ENCODE measurements at places on chromosomes 5 and 9. TPM values are rescaled to one million over a fixed set of nuclear protein-coding genes. Genes with fewer than 3 reads are reported as not detected.
A peak's percentile ranks its signal among the peaks of the same experiment; 100 is the strongest.

DNA sequence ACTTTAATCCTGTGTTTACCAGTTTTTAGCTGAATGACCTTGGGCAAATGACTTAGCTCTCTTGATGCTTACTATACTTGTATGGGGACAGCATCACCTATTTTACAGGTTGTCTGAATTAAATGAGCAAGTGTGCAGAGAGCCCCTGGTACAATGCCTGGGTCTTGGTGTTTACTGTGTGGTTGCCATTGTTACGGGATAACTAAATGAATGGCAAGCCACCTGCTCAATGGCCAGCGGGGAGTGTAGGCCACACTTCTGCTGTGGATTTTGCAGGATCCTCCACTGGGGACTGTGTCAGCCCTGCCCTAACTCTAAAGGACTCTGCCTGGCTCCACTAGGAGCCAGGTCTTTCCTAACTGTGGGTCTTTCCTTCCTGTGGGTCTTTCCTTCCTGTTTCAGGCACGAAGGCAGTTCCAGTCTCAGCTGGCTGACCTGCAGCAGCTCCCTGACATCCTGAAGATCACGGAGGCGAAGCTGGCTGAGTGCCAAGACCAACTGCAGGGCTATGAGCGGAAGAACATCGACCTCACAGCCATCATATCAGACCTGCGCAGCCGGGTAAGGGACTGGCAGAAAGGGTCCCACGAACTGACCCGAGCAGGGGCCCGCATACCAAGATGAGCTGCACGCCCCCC is 10.3 kb upstream of the GLE1 start:
- no peak overlapping the region for H3K27ac ChIP-seq
- no peaks in the 10 kb centered on the region for H3K4me1 ChIP-seq
- DNase-seq: peak; percentile 31

GRCh38 chr5:138466125-138466899 is 1.0 kb downstream of the EGR1 start:
- peaks cover 35% of the 10 kb centered on the region for H3K4me1 ChIP-seq
- DNase-seq: peak; percentile 51
- peaks cover 29% of the 10 kb centered on the region for H3K36me3 ChIP-seq
- peak overlapping the region; percentile 77 for H3K4me3 ChIP-seq

- H3K4me3 ChIP-seq: no peak overlapping the region
- no peaks in the 10 kb centered on the region for H3K36me3 ChIP-seq
- no peak for DNase-seq
- H3K27me3 ChIP-seq: no peaks in the 10 kb centered on the region
- H3K27ac ChIP-seq: no peak overlapping the region
These were observed 61.4 kb upstream of the RANBP3L start for GRCh38 chr5:36363101-36363500.

The CARD9 gene
- 1.1 TPM for total RNA-seq
